ENCODE measurements at places on chromosomes 2 and 18. TPM values are rescaled to one million over a fixed set of nuclear protein-coding genes. Genes with fewer than 3 reads are reported as not detected.

The SRBD1 gene
- total RNA-seq = 14.7 TPM

The KCNE4 gene
- total RNA-seq = 0.21 TPM

The PARD3B gene
- 8.5 TPM for total RNA-seq

The TUBA3E gene
- total RNA-seq = not detected

- H3K27ac ChIP-seq = no peak overlapping the region
- H3K4me1 ChIP-seq = no peaks in the 10 kb centered on the region
- H3K36me3 ChIP-seq = no peaks in the 10 kb centered on the region
- no peaks in the 10 kb centered on the region for H3K27me3 ChIP-seq
- no peak overlapping the region for H3K4me3 ChIP-seq
Observed at GRCh38 chr2:101419096-101419663, 31.9 kb upstream of the CREG2 start.

DNA sequence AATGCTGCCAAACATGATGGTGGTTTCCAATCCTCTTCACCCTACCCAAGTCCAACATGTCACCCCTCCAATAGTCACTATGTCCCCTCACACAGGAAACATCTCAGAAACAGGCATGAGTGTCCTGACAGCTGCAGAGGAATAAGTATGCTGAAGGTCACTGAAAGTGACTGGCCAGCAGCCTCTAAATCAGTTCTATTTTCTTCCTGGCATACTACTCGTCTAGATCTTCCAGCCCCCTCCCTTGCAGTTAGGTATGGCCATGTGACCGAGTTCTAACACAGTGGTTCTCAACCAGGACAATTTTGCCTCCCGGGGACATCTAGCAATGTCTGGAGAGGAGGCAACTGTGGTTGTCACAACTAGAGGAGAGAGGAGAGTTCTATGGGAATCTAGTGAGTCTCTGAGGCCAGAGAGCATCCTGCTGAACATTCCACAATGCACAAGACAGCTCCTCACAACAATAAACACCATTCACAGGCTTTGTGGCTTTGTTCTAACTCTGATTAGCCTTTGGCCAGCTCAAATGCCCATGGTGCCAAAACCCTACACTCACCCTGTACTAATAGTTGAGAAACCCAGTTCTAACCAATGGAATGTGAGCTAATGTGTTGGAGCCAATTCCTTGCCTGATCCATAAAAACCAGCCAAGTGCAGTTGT lies 12.6 kb upstream of the ID2 start:
- peaks cover 6% of the 10 kb centered on the region for H3K4me1 ChIP-seq
- no peaks in the 10 kb centered on the region for H3K27me3 ChIP-seq
- peak overlapping the region; percentile 65 for H3K27ac ChIP-seq
- no peak overlapping the region for H3K4me3 ChIP-seq

DNA sequence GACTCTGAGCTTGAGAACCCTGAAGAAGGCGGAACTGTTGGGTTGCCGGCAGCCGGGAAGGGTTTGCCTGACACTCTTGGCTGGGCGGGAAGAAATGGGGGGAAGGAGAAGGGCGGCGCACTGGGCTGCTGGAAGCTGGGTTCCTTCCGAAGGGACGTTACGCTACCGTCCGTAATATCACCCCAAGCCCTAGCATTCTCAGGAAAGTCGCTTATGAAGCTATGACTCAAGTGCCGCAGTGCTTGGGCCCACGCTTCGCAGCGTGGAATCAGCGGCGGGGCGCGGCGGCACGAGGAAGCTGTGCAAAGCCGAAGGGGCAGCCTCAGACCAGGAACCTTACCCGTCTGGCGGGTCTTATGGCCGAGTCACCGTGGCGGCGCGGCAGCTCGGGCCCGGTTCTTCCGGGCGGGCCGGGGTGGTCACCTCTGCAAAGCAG lies 50.2 kb upstream of the SIGLEC15 start:
- H3K36me3 ChIP-seq = no peaks in the 10 kb centered on the region
- no peak overlapping the region for H3K27ac ChIP-seq
- H3K4me3 ChIP-seq = peak overlapping the region; percentile 5
- peaks cover 5% of the 10 kb centered on the region for H3K4me1 ChIP-seq
- H3K27me3 ChIP-seq = no peaks in the 10 kb centered on the region
- peak; percentile 94 for DNase-seq

Data from cardiac muscle cell (in vitro differentiated cells and primary cell).